CD4-positive, CD25-positive, alpha-beta regulatory T cell (primary cell): ENCODE measurements at places on chromosomes 12 and 14.

DNA sequence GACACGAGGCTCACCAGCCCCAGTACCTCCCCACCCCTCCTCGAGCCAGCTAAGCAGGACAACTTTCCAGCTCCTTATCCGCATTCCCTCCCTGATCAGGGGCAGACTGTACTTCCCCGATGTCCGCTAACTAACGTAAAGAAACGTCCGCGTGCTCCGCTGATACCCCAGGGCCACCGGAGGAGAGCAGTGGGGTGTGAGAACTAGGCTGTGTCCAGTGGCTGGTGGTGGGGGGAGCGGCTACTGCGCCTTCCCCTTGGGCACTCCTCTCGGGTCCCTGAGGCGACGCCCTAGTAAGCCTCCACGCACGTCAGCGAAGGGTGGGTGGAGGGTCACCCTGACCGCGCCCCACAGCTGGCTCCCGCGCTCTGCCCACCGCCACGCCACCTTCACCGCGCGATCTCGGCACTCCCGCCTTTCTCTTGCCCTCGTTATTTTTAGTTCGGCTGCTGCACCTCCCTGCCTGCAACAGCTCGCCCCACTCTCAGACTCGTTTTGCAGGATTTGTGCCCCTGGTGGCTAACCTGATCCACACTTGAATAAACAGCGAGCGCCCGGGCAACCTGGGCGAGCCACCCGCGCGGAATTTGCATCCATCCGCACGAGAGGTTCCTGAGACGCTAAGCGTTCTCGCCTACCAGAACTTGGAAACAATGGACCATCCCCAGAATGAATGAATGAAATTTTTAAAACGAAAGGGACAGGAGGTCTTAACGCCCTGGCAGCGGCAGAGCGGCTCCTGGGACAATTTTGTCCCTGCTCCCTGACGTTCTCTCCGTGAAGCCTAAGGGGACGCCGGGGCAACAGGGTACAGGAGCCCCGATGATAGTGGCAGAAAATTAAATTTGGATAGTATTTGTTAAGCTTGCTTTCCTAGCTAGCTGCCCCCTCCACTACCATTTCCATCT lies 6.9 kb upstream of the BMP4 start:
- H3K27me3 ChIP-seq = peaks cover 12% of the 10 kb centered on the region
- no peak overlapping the region for H3K27ac ChIP-seq
- DNase-seq = no peak

DNA sequence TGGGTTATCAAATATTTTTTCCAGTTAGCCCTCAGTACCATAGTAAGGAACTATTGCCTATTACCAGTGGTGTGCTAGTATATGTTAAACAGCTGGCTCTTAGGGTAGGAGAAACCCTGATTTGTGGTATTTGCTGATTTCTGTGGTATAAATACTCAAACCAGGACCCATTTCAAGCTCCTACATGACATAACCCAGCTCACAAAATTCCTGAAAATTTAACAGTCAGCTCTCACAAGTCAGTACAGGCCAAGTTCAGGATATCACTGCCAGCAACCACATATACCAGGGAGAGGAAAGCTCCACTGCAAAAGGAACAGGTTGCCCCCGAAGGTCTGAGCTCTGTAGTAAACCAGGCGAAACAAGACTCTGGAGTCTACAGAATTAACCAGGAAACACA lies 315.3 kb downstream of the NOVA1 start:
- H3K27me3 ChIP-seq = no peaks in the 10 kb centered on the region
- no peak overlapping the region for H3K4me3 ChIP-seq
- no peaks in the 10 kb centered on the region for H3K4me1 ChIP-seq
- H3K27ac ChIP-seq = no peak overlapping the region

DNA sequence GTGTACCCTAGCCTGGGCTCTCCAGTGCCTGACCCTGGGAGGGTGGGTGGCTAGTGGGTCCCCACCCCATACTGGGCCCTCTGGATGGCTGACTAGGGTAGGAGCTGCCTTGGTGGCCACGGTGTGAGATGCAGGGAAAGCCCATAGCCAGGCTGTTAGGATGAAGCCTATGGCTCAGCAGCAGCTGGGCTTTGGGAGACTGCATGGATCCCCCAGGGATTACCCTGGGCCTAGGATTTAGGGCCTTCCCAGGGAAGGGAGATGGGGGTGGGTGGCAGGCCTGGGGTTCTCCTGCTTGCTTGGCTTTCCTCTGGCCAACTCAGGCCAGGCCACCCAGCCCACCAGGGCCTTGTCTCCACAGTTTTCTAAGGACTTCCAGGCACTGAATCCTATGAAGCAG lies 6.3 kb downstream of the GSTZ1 start:
- H3K27me3 ChIP-seq = no peaks in the 10 kb centered on the region
- no peak for DNase-seq
- no peaks in the 10 kb centered on the region for H3K36me3 ChIP-seq
- H3K27ac ChIP-seq = no peak overlapping the region
- no peak overlapping the region for H3K4me3 ChIP-seq
- H3K4me1 ChIP-seq = peaks cover 6% of the 10 kb centered on the region

- peaks cover 26% of the 10 kb centered on the region for H3K36me3 ChIP-seq
- H3K4me3 ChIP-seq = peak overlapping the region; percentile 97
- peaks cover 29% of the 10 kb centered on the region for H3K4me1 ChIP-seq
- DNase-seq = no peak
- no peak overlapping the region for H3K27ac ChIP-seq
- no peaks in the 10 kb centered on the region for H3K27me3 ChIP-seq
These were observed 1.3 kb downstream of the VIPAS39 start for GRCh38 chr14:77455966-77456640.

GRCh38 chr12:25787701-25788100 lies 170.8 kb upstream of the RASSF8 start:
- DNase-seq = no peak
- no peaks in the 10 kb centered on the region for H3K36me3 ChIP-seq

DNA sequence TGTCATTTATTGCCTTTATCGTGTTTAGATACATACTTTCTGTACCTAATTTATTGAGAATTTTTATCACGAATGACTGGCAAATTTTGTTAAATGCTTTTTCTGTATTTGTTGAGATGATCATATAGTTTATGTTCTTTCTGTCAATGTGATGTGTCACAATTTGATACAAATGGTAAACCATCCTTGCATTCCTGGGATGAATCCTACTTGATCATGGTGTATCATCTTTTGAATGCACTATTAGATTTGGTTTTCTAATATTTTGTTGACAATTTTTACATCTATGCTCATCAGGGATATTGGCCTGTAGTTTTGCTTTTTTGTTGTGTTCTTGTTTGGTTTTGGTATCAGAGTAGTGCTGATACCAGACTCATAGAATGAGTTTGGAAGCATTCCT lies 185.1 kb downstream of the NUBPL start:
- H3K27ac ChIP-seq = no peak overlapping the region
- H3K4me1 ChIP-seq = no peaks in the 10 kb centered on the region
- no peak overlapping the region for H3K4me3 ChIP-seq
- no peaks in the 10 kb centered on the region for H3K36me3 ChIP-seq
- no peaks in the 10 kb centered on the region for H3K27me3 ChIP-seq

DNA sequence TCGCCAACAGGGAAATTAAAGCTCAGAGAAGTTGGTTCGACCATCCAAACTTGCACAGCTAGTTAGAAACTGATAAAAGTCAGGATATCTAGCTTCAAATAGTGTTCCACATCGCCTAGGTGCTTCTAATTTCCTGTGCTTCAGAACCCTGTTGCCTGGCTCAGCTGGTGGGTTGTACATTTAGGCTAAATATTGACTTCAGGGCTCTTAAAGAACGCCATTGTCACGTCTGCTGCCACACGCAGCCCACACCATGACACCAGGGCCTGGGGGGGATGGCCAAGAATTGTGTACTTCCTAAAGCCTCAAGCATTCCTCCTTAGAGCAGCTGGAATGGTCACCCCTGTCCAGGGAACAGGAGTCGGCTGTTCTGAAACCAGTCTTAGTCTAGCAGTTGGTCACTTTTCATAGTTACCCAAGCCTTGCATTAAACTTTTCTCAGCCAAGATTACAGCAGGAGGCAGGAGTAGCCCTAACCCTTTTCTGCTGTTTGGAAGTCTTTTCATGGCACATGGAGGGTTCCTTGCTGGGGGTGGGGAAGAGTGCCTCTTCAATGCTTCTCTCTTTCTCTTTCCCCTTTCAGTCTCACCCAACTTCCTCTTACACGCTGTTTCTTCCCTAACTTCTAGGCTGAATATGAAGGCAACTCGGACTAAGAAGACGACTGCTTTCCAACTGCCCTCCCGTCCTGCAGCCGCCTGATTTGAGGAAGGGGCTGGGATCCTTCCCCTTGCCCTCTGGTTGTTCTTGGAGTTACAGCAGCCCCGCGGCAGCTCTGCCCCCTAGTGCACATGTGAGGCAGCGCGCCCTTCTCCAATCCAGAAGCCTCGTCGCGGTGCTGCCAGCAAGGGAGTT lies 17.1 kb downstream of the FOS start:
- peak overlapping the region; percentile 87 for H3K27ac ChIP-seq
- no peaks in the 10 kb centered on the region for H3K36me3 ChIP-seq
- peaks cover 6% of the 10 kb centered on the region for H3K27me3 ChIP-seq
- peaks cover 29% of the 10 kb centered on the region for H3K4me1 ChIP-seq

DNA sequence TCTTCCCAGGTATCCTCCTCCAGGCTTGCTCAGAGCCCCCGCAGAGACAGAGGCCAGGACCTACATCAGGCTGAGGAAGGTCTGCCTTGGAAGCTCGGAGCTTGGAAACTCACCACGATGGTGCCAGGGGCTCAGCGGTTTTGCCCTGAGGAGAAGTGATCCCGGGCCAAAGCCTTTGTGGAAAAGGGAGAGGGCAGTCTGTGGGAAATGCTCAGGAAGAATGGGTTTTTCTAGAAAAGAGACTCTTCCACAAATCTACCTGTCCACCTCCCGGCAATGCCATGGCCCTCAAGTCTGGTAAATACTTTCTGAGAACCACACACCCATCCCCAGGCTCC lies 8.0 kb downstream of the KRT2 start:
- no peak overlapping the region for H3K27ac ChIP-seq
- DNase-seq = no peak
- H3K4me3 ChIP-seq = no peak overlapping the region
- H3K4me1 ChIP-seq = peaks cover 6% of the 10 kb centered on the region
- no peaks in the 10 kb centered on the region for H3K36me3 ChIP-seq
- peaks cover 5% of the 10 kb centered on the region for H3K27me3 ChIP-seq

DNA sequence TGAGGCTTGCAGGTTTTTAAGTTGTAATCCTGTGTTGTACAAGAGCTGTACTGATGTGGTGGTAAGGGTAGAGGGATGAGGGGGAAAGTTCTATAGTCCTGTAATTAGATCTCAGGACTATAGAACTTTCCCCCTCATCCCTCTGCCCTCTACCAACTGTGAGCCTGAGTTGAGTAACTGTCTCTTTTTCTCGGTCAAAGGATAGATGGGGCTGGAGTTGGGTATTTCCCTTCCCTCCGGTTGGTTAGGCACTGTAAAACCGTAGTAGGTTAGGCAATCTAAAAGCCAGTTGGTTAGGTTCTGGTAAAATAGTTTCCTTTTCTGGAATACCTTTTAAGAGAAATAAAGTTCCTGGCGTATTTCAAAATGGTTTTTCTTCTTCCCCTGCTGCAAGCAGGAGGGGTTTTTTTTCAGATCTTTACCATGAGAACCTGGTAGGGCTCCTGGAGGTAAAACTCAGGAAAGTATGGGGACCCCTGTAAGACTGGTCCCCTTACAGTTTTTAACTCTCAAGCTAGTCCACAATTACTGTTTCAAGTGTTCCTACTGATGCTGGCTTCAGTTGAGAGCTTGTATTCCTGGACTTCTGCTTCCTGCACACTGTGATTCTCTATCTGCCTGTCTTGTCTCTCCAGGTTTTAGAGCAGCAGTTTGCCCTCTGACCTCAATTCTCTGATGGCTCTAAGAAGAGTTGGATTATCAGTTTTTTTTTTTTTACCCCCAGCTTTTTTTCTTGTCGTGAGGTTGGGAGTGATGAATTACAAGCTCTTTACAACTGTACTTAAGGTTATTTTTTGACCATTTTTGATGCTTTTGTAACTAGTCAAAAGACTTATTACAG lies 58.7 kb downstream of the FUT8 start:
- H3K36me3 ChIP-seq = peaks cover 8% of the 10 kb centered on the region
- DNase-seq = no peak
- no peak overlapping the region for H3K27ac ChIP-seq
- H3K4me3 ChIP-seq = no peak overlapping the region
- H3K27me3 ChIP-seq = no peaks in the 10 kb centered on the region

GRCh38 chr12:110848314-110848923 lies 1.6 kb downstream of the CCDC63 start:
- H3K27ac ChIP-seq = no peak overlapping the region
- no peak overlapping the region for H3K4me3 ChIP-seq
- peaks cover 26% of the 10 kb centered on the region for H3K27me3 ChIP-seq
- no peaks in the 10 kb centered on the region for H3K36me3 ChIP-seq
- H3K4me1 ChIP-seq = no peaks in the 10 kb centered on the region
- no peak for DNase-seq

- H3K27me3 ChIP-seq = no peaks in the 10 kb centered on the region
- no peaks in the 10 kb centered on the region for H3K4me1 ChIP-seq
- DNase-seq = no peak
- H3K27ac ChIP-seq = no peak overlapping the region
- H3K4me3 ChIP-seq = no peak overlapping the region
- H3K36me3 ChIP-seq = no peaks in the 10 kb centered on the region
These were observed 53.3 kb downstream of the TMX1 start for GRCh38 chr14:51293149-51293911.

GRCh38 chr14:24712909-24713308 lies 78.9 kb upstream of the GZMB start:
- no peaks in the 10 kb centered on the region for H3K36me3 ChIP-seq
- no peak overlapping the region for H3K27ac ChIP-seq
- H3K4me3 ChIP-seq = no peak overlapping the region
- H3K27me3 ChIP-seq = peaks cover 7% of the 10 kb centered on the region
- no peaks in the 10 kb centered on the region for H3K4me1 ChIP-seq

DNA sequence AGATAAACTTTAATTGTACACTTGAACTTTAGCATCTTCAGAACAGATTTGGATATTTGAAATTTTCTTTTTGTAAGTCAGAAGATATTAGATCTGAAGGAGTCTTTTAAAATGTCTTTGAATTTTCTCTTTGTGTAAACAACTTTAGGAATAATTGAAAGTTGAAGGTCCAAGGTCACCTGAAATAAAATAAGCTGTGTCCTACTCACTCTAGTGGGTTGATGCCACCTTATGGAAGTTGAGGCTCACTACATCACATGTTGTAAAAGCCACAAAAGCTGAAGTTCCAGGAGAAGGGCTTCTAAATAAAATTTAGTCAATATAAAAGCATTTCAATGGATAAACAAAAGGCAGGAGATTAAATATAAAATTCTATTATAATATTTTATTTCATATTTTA lies 122.0 kb upstream of the ATXN7L3B start:
- H3K36me3 ChIP-seq = no peaks in the 10 kb centered on the region
- no peaks in the 10 kb centered on the region for H3K27me3 ChIP-seq
- no peak overlapping the region for H3K27ac ChIP-seq
- no peaks in the 10 kb centered on the region for H3K4me1 ChIP-seq

GRCh38 chr12:109469517-109469916 lies 7.6 kb downstream of the KCTD10 start:
- no peak overlapping the region for H3K4me3 ChIP-seq
- no peaks in the 10 kb centered on the region for H3K4me1 ChIP-seq
- no peak for DNase-seq
- no peak overlapping the region for H3K27ac ChIP-seq
- H3K27me3 ChIP-seq = no peaks in the 10 kb centered on the region
